ENCODE measurements at places on chromosomes 13 and 19.
A peak's percentile ranks its signal among the peaks of the same experiment; 100 is the strongest.

GRCh38 chr13:29607465-29607864, 12.0 kb upstream of the SLC7A1 start:
- DNase-seq = no peak

GRCh38 chr13:21402586-21403307, 56.4 kb downstream of the ZDHHC20 start:
- DNase-seq = no peak

- DNase-seq = peak; percentile 36
Measured at GRCh38 chr19:35718345-35719041, 690 bp downstream of the KMT2B start.

DNA sequence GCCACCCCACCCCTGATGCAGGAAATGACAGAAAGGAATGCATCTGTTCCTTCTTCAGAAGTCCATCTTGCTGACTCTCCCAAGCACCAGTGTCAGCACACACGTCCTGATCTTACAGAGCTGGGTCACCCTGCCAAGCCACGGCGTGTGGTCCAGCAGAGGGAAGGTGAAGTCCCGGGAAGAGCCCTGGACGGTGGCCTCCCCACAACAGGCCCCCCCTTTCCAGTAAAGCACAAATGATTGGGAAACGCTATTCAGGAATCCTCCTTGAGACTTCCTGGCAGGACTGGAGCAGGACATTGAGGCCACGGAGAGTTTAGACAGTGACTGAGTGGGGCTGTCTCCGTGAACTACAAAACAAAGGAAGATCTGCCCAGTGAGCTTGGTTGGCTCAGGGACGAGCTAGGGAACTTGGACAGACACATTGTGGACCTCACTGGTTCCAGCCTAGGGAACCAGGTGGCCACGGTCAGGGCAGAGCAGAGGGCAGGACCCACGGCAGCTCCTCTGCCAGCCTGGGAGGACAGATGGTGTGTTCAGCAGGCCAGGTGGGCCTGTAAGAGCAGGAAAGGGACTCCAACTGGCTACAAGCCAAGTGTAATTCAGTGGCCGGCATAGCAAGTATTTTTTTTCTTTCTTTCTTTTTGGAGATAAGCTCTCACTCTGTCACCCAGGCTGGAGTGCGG, 41.7 kb downstream of the ELL start:
- DNase-seq = no peak

GRCh38 chr13:41550276-41550675, 92.9 kb downstream of the RGCC start:
- no peak for DNase-seq

- no peak for DNase-seq
Measured at GRCh38 chr19:49801401-49801888, 11.6 kb downstream of the FUZ start.

Data from activated T-cell treated with anti-CD3 and anti-CD28 coated beads for 1 hour (primary cell).